ENCODE measurements at places on chromosomes 4 and X.

GRCh38 chrX:7586126-7586525 lies 256.8 kb upstream of the VCX start:
- DNase-seq, result no peak

GRCh38 chr4:1345903-1346780 lies 866 bp upstream of the UVSSA start:
- DNase-seq, result no peak

- DNase-seq, result no peak
These were observed 98.2 kb upstream of the ARSJ start for GRCh38 chr4:114077610-114078009.

- no peak for DNase-seq
These were observed 570 bp upstream of the RNF128 start for GRCh38 chrX:106725931-106726330.

GRCh38 chr4:84482564-84483563 lies 16.2 kb downstream of the NKX6-1 start:
- DNase-seq, result no peak

GRCh38 chr4:8167291-8167690 lies 8.7 kb upstream of the ABLIM2 start:
- DNase-seq, result no peak

DNA sequence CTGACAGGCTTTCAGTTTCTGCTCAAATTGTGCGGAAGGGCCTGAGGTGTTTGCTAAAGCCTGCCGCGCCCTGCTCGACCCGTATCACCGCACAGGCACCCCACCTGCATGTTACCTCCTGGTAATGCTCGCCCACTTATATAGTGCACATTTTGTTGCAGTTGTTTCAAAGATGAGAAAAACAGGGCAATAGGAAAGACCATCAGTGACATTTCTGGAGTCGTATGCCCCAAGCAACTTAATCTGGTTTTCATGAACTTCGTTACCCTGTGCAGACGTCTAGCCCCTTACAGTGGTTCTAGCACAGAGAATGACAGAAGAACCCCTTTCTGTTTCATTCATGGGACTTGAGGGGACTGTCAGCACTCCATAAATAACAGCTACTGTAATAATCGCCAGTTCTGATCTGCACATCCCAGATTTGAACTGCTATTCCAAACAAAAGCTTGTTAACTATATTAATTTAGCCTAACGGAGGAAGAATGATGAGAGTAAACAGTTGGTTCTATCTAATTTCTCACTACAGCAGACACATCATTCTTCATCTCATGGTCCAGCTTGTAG lies 940 bp upstream of the DCTD start:
- no peak for DNase-seq

DNA sequence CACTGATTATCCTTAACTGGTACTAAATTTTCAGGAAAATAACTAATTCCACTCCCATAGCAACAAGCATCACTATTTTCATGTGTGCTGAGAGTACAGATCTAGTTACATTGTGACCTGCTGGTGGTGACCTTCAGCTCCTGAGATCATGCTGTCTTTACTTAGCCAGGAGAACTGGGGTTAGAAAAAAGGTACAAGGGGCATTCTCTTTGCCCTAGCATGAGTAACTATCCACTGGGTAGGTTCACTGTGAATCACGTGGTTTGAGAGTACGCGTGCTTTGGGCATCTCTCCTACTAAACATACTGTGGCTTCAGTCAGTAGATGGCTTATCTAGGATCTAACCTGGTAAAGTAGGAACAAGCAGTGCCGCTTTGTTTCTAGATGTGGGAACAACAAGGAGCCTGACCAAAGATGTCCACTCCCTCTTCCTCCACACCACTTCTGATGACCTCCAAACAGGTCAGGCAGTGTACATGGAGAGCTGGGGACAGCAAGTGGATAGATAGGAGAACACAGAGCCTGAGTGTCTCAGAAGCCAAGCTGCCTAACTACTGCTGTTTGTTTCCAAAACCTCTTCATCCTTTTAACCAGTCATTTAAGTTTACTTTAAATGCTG lies 90.2 kb downstream of the CBR4 start:
- no peak for DNase-seq

DNA sequence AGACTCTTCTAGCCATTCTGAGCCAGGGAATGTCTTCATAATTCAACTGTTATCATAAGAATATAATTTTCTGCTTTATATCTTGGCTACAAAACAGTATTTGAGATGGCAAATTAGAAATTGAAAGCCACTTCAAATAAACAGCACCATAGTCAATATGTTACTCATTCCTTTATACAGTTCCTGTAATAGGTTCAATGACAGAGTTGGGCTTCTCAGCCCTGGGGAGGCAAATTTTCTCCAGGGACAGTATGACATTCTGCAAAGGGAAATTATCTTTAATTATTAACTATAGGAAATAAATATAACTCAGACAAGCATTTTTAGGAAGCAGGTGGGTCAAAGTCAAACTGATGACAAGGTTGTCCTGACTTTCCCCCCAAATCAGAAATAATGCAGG lies 71.9 kb upstream of the RPS6KA6 start:
- no peak for DNase-seq

- no peak for DNase-seq
These were observed 56.2 kb upstream of the S100G start for GRCh38 chrX:16593801-16594200.

- no peak for DNase-seq
These were observed 1130.3 kb downstream of the RAPGEF2 start for GRCh38 chr4:160233141-160233540.

DNA sequence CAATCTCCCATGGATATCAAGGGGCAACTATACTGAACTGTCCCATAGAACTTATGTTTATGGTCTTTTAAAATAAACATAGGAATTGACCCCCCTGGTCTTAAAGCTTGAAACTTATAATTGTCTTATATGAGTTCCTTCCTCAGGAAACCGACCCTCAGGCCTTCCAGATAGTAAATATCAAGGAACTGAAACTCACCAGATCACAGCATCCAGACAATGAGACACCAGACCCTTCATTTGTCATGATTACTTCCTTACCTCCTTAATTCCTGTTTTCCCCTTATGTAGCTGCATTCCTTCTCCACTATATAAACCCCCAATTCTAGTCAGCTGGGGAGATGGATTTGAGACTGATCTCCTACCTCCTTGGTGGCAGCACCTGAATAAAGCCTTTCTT lies 94.8 kb upstream of the GRPR start:
- DNase-seq, result no peak

DNA sequence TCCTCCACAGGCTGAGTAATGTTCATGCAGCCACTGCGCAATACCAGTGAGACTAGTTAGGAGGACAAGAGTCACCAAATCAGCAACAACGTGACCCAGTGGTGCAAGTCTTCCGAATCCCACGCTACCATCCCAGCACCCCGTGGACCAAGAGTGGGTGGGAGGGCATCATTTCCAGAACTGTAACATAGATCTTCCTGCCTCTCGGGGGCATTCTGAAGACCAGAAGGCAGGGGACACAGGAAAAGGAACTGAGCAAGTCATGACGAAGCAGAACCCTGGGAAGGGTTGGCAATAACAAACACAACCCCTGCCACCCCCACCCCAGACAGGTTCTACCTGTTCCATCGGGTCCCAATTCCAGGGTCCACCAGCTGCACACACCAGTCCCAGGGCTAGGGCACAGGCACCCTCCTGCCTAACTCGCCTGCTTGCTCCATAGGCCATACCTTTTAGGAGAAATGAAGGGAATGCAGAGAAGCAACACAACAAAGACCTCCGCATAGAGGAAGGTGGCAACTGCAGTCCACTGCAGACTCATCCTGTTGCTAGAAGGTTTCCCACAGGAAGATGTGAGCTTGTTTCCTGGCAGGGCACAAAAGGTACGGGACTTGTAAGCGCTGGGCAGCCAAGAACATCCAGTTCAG lies 1.4 kb downstream of the BCAP31 start:
- no peak for DNase-seq

GRCh38 chr4:147761218-147761883 lies 29.5 kb downstream of the ARHGAP10 start:
- no peak for DNase-seq

DNA sequence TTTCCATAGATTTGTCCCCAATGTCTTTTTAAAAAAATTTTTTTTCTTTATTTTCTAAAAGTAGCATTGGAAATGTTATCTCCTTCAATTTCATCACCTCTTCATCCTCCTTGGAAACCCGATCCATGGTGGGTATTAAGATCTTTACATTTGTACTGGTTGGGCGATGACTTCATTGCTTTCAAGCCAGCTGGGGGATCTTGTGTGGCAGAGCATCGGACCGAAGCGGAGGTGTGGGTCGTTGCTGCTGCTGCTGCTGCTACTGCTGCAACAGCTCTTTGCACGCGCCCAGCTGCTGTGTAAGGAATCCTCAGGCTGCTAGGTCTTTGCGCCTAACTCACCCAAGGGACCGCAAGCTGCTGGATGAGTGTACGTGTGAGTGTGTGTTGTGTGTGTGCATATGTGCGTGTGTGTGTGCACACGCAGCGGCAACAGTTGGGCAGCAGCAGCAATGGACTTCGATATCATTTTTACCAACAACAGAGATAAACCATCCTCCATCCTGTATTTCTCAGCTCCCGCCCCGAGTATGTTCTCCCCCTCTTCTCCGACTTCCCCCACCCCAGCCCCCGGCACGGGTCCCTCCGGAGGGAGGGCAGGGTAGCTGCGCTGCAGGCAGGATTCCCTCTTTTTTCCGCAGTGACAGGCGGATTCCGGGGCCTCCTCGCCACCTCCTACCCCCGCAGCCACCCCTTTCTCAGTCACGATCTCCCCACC lies 768 bp upstream of the CDKL5 start:
- DNase-seq, result no peak

DNA sequence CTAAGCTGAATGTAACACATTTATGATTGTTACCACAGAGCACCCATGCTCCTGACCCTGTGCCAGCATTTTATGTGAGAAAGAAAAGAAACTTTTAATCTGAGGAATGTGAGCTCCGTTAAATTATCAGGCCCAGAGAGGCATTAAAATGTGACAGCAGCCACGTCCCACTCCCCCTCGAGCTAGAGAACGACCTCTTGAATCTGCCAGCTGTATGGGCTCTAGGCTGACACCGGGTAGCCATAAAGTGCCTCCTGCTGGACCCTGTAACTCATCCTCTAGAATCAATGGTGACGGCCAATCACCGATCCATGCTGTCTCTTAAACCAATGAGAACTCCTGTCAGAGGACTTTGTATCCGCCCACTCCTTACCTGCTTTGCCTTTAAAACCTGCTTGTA lies 110.2 kb upstream of the ADRA2C start:
- DNase-seq, result no peak

DNA sequence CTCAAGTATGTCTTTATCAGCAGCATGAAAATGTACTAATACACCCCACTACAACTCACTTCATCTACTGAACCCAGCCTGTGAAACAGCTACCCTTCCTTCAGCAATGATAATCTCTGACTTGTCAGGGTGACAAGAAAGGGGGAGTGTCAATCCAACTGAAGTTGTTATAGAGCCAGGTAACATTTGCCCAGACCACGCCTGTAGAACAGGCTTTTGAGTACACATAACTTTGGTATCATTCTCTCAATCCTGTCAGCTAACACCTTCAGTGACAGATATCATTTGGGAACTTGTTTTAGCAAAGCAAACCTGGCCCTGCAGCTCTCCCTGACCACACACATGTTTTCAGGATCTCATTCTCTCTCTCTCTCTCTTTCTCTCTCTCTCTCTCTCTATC lies 592.2 kb downstream of the SMARCA1 start:
- no peak for DNase-seq

DNA sequence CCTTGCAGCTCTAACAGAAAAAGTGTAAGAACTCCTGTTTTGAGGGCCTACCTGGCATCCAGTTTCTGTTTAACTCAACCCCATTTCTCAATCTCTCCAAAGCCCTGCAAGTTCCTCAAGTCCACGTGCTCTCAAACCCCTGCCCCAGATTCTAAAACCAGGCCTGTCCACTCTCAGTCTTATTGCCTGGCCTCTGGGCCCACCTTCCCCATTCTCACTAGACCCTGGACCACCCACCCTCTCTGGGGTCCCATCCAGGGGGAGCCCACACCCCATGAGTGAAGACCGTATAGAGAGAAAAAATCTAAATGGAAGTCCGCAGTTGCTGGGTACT lies 58.3 kb downstream of the TLR10 start:
- no peak for DNase-seq

DNA sequence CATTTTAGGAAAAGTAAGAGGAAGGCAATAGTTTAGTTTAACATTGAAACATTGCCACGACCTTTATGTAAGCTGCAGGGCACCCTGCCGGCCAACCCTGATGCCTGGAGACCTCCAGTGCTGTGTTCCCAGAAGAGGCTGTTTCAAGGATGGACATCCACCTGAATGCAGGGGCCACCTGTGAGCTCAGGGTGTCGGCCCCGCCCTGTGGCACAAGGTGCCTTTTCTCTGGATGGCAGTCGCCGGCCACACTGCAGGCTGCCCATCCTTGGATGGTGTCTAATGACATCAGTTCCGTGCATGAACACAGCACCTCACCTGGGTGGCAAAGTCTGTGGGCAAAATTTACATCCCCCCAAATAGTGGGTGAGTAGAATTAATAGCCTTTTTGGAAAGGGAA lies 180.0 kb downstream of the AFAP1 start:
- DNase-seq, result no peak

DNA sequence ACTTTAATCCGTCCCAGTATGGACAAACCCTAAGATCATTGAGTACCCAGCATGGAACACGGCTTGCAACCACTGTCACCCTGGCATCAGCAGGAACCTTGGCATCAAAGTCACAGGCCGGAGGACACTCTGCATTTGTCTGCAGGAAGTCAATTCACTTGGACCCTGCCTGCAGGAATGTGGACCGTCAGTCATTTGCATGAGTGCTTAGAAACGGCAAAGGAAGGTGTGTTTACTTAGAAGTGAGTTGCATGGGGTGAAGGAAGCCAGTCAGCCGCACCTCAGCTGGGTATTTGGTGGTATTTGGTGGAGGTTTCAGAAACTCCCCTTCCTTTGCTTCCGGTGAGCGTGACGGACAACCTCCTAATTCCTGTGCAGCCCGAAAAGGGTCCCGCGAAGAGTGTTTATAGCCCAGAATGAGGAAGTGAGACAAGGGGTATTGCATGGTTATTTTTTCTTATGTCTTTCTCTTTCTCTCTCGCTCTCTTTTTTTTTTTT lies 15.5 kb downstream of the P2RY8 start:
- DNase-seq, result no peak

DNA sequence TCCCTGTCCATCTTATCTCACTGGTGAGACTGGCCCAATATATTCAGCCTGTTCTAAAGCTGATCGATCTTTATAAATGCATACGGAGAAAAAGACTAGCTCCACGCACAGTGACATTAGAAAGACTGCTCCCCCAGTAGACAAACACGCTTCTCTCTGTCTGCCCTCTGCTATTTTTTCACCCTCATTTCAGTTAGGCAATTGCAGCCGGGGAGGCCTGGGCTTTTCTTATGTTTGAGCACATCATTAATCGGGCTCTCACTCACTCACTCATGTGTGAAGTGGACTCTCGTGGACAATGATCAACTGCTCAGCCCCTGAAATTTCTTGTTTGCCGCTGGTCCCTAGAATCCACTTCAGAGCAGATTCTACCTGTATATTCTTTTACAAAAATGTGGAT lies 824.7 kb upstream of the TENM3 start:
- no peak for DNase-seq

- DNase-seq, result no peak
These were observed at the start of gene FGG for GRCh38 chr4:154612472-154613414. Gene FGG, minus strand, starts transcription at chr4:154612656. Its CDS starts 47 bp downstream, at chr4:154612609.

- no peak for DNase-seq
These were observed 350.6 kb downstream of the CHIC1 start for GRCh38 chrX:73913580-73913979.

All from stimulated activated CD8-positive, alpha-beta memory T cell treated with anti-CD3 and anti-CD28 coated beads, Interleukin-7, amount 100 ng/mL, for 48 hours (primary cell).